Purkinje cell (primary cell): ENCODE measurements at places on chromosomes 5 and 9. TPM values are rescaled to one million over a fixed set of nuclear protein-coding genes. Genes with fewer than 3 reads are reported as not detected.

GABRA6 gene
- 21.2 and 21.4 TPM in 2 replicates for polyA plus RNA-seq

GPRIN1 gene
- 0.95 and 2.2 TPM in 2 replicates for polyA plus RNA-seq

GOLPH3 gene
- polyA plus RNA-seq = 42.1 and 42.3 TPM in 2 replicates

PCDHB5 gene
- polyA plus RNA-seq = 2.1 and 4.8 TPM in 2 replicates

TRPM3 gene
- 7.1 and 7.8 TPM in 2 replicates for polyA plus RNA-seq

CNTLN gene
- polyA plus RNA-seq = 3.1 and 4.5 TPM in 2 replicates

XPA gene
- 20.1 and 24.4 TPM in 2 replicates for polyA plus RNA-seq

DCANP1 gene
- not detected in 2 replicates for polyA plus RNA-seq

TSSK1B gene
- not detected in 2 replicates for polyA plus RNA-seq

PCDHB9 gene
- 0.21 and 0.81 TPM in 2 replicates for polyA plus RNA-seq

ADAMTS13 gene
- polyA plus RNA-seq = 1.7 and 3.4 TPM in 2 replicates

POU5F2 gene
- polyA plus RNA-seq = 0.14 and 0.31 TPM in 2 replicates

SLC22A4 gene
- polyA plus RNA-seq = 0.58 and 2.4 TPM in 2 replicates

FGF18 gene
- not detected in 2 replicates for polyA plus RNA-seq

IL13 gene
- polyA plus RNA-seq = not detected in 2 replicates
